Endothelial cell of umbilical vein (primary cell): ENCODE measurements at places on chromosomes 6 and 20.

- peak; percentile 81 for DNase-seq
Observed at GRCh38 chr6:77341058-77341986, 122.0 kb downstream of the HTR1B start.

DNA sequence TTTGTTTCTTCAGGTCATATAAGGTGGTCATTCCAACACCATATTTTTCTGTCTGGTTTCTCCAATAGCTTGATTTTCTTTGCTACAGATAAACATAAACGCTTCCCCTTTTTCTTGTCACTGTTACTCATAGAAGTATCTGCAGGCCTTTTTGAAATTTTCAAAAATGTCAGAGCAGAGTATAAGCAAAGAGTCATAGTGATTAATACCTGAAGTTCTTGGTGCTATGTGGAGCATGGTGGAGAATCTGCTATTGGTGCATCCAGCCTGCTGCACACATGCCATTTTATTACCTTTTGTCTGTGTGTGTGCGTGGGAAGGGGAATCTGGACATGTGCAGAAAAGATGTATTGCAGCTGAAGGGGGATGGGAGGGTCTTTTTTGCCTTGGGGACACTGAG, 19.7 kb downstream of the STX11 start:
- DNase-seq, result no peak

DNA sequence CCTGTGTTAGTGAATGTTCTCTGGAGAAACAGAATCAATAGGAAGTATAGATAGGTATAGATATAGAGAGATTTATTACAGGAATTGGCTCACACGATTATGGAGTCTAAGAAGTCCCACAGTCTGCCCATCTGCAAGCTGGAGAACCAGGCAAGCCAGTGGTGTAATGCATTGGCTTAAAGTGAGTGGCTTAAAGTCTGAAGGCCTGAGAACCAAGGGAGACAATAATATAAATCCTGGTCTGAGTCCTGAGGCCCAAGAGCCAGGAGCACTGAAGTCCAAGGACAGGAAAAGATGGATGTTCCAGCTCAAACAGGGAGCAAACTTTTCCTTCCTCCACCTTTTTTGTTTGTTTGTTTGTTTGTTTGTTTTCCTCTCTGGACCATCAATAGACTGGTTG, 131.2 kb upstream of the LRFN2 start:
- no peak for DNase-seq

DNA sequence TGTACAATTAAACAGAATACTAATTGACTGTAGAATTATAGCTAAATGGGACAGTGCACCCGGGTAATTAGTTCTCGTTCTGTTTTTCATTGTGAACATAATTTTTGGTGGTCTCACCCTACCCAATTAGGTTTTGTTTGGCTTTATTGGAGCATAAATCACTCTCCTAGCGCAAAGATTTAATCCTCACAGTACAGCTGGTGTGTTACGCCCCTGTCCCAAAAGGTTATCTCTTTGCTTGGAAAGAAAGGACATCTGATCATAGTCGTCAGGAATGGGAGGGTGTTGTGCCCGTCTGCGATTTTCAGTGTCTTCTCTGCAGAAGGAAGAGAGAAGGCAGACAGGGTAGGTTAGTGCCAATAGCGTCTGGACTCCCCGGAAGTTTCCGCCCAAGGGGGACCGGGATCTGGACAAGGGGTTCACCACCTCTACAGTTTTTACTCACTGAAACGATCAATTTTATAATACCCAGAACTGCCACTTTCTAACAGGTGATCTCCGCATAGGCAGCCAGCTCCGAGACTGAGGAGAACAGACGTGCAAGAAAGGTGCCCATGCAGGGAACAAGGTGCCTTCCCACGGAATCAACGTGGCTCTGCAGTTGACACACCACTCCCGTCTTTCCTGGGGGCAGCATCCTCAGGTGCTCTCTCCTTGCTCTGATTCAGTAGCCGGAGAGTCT, 617.4 kb upstream of the CDH4 start:
- no peak for DNase-seq

GRCh38 chr20:63576311-63576710, 2.3 kb upstream of the HELZ2 start:
- no peak for DNase-seq

DNA sequence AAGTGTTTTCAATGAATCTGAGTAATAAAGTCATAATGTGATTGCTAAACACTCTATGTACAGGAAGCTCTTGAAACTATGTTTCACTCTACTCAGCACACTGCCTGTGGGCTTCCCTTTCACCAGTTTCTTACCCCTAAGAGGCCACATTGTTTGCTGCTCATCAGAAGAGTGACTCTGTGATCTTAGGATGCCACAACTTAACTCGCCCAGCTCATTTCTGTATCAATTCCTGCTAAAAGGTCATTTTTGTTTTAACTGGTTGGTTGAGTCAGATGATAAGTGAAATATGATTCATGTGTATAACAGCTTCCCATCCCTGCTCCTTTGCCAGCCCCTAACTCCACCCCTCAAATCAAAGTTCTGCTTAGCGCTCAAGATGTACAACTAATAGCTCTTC, 9.8 kb upstream of the NDUFAF4 start:
- DNase-seq, result no peak

GRCh38 chr6:169866668-169867521, 115.5 kb downstream of the ERMARD start:
- no peak for DNase-seq

DNA sequence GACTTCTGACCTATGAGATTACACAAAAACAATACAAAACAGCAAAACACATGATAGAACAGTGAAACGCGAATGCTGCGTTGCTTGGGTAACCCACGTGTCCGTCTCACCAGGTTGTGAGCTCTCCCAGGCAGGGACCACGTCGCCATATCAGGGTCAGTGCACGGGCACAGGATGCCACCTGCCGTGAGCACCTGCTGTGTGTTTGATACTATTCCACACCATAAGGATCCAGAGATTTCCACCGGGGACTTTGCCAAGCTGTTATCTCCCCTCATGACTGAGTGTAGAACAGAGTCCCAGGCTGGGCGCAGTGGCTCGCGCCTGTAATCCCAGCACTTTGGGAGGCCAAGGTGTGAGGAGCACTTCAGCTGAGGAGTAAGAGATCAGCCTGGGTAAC, 288.0 kb downstream of the BMP7 start:
- DNase-seq, result no peak

- no peak for DNase-seq
Observed at GRCh38 chr6:135012764-135013163, 41.9 kb downstream of the HBS1L start.

DNA sequence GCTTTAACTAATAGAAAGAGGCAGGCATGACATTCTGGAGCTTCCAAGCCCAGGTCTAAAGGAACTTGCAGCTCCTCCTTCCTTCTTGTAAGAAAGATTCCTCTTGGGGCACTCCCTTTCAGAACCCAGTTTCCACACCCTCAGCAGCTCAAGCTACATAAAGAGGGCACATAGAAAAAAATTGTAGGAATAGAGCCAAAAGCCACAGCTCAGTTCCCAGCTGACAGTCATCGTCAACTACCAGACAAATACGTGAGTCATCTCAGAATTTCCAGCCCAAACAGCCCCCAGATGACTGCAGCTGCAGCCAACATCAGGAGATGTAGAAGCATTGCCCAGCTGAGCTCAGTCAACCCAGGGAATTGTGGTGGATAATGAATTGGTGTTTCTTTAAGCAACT, 349.8 kb upstream of the ARID1B start:
- DNase-seq, result peak; percentile 80

DNA sequence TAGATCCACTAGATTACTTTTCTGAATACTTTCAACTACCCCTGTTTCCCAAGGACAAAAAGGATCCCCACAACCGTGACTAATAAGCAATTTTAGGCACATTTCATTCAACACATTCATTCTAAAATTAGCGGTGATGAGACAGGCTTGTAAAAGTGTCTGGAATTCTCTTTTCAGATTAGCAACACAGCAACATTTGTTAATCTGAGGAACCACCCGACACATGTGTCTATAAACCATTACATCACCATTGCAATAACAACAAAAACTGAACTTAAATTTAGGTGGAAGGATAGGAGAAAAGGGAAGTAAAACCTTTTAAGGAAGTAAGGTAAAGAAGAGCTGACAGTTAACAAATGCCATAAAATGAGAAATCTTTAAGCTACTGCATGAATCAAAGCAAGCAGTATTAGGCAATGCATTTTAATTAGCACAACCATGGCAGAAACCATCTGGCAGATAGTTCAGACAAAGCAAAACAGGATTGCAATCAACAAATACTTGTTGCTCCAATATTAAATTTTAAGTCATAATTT, 49.1 kb downstream of the MAP3K7 start:
- no peak for DNase-seq
